ENCODE measurements at places on chromosomes 7 and 10. TPM values are rescaled to one million over a fixed set of nuclear protein-coding genes. Genes with fewer than 3 reads are reported as not detected.

The PTF1A gene
- not detected for total RNA-seq

The BICC1 gene
- not detected for total RNA-seq

The DNA2 gene
- 40.3 TPM for total RNA-seq

The MMRN2 gene
- 0.05 TPM for total RNA-seq

The SMKR1 gene
- 4.0 TPM for total RNA-seq

The TMEM178B gene
- 1.0 TPM for total RNA-seq

The WNT8B gene
- 0.22 TPM for total RNA-seq

The ARHGAP22 gene
- not detected for total RNA-seq

DNA sequence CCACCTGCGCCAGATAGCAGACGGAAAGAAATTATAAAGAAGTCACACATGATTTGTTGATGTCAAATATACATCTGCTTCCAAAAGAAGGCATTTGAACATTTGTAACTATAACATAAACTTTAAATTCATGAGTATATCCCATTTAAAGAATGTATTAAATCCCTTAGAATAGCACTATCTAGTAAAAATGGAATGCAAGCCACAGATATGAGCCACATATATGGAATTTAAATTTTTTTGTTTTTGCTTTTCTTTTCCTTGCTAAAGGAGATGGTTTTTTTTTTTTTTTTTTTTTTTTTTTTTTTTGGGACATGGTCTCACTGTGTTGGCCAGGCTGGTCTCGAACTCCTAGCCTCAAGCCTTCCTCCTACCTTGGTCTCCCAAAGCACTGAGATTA is 730.8 kb downstream of the PHTF2 start:
- no peak for DNase-seq

DNA sequence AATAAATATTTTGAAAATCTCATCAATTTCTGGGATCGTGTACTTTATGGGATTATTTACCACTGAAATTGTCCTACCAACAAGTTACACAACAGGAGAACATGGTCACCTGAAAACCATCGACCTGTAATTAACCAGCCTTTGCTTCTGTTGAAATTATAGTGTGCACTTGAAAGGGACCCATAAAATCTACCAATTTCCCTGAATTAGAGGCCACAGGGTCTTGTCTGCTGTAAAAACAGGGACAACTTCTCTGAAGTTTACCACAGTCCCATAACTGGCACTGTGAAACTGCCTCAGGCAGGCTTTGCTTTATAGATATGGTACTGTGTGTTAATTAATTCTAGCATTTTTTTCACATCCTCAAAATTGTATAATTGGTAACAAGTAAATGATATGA is 37.7 kb downstream of the RAB19 start:
- no peak for DNase-seq

DNA sequence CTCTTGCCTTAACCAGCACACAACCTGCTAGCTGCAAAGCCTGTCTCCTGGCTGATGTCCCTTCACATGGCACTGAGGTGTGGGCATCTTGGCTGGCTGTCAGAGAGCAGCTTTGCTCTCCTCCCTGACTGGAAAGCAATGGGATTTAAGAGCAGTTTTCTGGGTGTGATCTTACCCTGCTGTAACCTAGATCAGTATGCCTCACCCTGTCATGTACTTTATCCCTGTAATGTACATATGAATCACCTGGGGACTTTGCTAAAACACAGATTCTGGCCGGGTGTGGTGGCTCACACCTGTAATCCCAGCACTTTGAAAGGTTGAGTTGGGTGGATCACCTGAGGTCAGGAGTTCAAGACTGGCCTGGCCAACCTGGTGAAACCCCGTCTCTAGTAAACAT is 209.9 kb downstream of the FRMD4A start:
- no peak for DNase-seq

- DNase-seq, result no peak
Measured at GRCh38 chr7:128781126-128781525, 5.5 kb upstream of the OPN1SW start.

GRCh38 chr7:158574308-158575036 is 13.2 kb downstream of the PTPRN2 start:
- DNase-seq, result no peak

DNA sequence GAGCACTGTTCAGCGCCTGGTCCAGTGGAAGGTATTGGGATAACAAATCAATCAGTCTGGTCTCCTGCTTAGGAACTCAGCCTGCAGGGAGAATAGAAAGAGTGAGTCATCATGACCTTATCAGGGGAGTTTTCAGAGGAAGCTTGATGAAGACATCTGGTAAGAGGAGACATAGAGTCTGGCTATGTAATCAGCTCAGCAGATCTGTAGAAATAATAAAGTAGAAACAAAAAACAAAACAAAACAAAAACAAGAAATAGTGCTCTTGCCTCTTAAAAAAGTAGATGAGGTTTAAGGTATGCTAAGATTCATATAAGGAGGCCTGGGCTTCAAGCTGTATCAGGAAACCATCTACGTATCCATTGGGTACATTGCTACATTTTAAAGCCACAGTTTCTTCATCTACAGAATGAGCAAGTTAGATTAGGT is 14.4 kb downstream of the TAS2R41 start:
- no peak for DNase-seq

GRCh38 chr7:70131817-70132216 is 533.5 kb downstream of the AUTS2 start:
- DNase-seq, result no peak

DNA sequence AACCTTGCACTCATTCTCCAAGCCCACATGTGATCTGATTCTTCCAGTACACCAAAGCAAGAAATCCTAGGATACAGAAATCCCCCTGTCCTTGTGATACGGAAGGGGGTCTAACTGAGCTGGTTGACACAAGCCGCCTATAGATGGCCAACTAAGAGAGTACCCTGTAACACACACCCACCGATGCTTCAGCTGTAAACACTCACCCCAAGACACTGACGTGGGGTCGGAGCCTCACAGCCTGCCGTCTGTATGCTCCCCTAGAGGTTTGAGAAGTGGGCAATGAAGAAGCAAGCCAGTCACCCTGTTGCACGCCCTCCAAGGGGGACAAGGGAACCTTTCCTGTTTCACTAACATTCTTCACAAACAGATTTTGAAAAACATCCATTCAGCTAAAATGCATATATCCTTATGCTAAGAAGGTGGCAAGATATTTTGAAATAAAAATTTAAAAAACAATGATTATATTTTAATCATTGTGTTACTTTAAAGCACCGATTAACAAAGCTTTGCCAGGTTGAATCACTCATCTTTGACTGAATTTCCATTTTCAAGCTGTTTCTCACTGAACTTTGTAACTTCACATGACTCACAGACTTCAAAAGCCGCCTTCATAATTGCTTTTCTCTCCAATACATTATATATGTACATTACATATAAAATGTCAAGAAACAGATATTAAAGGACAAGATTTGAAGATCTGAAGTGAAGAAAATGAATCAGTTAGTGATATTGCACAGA is 329.3 kb downstream of the ARL4A start:
- no peak for DNase-seq

DNA sequence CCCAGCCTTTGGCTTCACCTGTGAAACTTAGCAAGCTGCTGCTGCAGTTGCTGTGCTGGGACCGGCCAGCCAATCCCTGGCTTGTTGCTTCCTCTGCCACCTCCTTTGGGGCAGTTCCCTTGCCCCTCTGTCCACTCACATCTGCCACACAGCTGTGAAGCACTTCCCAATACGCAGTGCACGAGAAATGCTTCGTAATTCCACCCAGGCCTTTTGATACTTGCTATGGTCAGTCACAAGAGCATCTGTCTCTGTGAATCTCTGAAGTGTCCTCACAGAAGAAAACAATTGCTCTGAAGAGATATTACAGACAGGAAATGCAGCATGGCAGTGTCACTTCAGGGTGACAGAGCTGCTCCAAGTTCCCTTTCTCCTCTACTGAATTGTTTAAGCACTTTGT is 208.5 kb downstream of the PTEN start:
- DNase-seq, result no peak

GRCh38 chr7:125661-126060 is 66.7 kb upstream of the FAM20C start:
- no peak for DNase-seq

GRCh38 chr10:91340613-91341362 is 69.4 kb upstream of the HECTD2 start:
- no peak for DNase-seq

DNA sequence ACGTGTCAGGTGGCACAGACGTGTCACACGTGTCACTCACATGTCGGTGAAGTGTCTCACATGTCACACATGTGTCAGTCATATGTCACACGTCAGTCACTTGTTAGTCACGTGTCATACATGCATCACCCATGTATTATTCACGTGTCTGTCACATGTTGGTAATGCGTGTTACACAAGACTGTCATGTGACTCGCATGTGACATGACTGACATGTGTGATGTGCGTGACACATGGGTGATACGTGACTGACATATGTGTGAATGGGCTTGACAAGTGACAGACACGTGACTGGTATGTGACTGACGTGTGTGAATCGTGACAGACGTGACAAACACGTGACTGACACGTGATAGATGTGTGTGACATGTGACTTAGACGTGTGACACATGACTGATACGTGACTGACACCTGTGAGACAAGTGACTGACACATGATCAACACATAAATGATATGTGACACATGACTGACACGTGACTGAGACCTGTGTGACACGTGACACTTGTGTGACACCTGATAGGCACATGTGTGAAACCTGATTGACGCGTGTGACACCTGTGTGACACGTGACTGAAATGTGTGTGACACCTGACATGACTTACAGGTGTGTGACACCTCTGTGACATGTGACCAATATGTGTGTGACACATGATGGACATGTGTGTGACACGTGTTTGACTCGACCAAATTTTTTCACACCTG is 56.1 kb downstream of the ZNF92 start:
- DNase-seq, result no peak

GRCh38 chr7:148919859-148920258 is 35.8 kb upstream of the EZH2 start:
- DNase-seq, result no peak

DNA sequence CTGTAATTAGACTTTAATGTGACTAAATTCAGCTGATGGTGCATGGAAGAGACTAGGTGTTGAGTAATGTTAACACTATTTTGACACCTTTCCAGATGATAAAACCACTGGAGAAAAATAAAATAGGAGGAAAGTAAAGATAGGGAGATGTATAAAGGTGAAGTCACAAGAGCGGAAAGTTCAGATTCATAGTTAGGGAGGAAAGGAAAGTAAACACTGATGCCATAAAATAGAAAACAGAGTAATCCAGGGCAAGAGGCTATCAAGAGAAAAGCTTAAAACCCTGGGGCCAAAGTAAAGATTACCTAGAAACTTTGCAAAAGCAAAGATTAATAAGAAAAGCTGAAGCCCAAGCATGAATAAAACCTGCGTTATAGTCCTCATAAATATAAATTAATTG is 62.8 kb downstream of the RAB11FIP2 start:
- no peak for DNase-seq

- DNase-seq, result no peak
Measured at GRCh38 chr7:49618028-49618427, 155.4 kb upstream of the VWC2 start.

GRCh38 chr10:106960812-106961211 is 203.7 kb downstream of the SORCS1 start:
- no peak for DNase-seq

DNA sequence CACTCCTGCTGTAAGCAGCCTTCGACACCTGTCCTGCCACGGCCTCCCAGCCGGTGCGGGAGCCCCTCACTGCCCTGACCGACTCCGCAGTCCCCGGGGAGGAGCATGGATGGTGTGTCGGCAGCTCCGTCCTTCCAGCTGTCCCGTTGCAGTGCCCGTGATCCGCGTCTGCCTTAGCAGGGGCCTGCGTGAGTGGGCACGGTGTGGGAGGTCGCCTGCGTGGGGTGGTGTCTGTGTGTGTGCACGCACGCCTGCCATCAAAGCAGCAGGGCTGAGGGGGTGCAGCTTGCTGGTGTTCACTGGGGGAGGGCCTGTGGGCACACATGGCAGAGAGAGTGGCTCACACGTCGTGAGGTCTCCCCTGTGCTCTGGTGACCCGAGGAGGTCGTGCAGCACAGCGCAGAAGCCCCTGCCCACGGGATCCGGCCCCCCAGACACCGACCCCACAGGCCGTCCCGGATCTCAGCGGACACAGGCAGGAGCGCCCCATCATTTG is 10.3 kb downstream of the MAFK start:
- no peak for DNase-seq

- no peak for DNase-seq
Measured at GRCh38 chr7:15839416-15840100, 153.1 kb upstream of the MEOX2 start.

DNA sequence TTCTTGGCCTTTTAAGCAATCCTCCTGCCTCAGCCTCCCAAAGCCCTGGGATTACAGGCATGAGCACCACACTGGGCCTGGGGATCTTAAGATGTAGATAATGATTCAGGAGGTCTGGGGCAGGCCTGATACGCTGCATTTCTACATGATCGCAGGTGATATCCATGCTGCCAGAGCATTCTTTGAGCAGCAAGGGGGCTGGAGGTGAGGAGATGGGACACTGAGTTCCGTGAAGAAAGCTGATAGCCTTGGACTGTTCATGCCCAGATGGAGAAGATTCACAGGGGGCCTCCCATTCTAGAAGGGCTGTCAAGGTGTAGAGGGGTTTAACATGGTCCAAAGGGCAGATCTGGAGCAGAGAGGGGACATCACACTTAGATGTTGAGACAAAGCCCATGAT is 480.3 kb downstream of the RPS24 start:
- no peak for DNase-seq

DNA sequence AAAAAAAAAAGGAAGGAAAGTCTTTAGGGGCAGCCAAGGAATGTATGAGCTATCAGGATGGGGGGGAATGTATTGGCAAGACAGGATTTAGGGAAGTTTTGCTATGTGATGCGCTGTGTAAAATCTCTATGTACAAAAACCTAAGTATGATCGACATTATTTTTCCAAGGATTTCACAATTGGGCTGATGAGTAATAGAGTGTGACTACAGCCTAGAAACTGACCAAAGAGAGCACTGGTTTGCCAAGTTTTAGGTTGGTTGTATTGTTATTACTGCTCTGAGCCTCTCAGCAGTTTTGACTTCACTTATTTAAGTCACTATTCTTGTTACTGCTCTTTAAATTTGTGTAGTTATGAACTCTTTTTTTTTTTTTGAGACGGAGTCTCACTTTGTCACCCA is 107.3 kb downstream of the NRCAM start:
- no peak for DNase-seq

DNA sequence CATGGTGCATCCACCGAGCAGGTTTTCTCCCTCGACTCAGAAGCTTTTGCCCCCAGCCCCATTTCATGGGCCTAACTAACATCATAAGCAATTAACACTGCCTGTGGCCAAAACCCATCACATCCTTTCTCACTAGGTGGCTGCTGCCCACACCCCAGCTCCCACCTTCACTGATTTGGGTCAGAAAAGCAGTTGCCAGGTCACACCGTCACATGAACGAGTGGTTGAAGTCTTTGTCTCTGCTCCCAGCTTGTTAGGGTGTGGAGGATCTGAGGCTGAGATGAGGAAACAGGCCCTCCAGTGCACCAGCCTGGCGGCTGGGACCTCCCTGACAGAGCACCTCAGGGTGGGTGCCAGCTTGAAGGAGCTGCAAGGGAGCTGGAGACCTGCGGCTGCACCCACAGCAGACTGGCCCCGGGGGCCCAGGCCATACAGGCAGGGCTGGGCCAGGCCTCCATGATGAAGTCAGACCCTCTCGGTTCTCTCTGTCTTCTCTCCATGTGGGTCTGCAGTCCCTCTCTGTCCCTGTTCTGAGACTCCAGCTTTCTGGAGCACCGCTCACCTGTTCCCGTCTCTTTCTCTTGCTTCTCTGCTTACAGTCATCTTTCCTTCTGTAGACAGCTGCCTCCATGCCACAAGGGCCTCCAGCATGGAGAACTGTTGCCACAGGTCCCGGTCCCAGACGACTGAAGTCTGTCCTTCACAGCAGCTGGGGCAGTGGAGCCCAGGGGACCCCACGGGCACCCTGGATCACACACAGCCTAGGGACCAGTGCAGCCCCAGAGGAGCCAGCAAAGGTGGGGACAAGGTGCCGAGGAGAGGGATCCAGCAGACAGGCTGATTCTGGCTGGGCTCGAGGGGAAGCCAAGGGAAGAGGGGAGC is 13.8 kb upstream of the INPP5A start:
- DNase-seq, result no peak

All from activated T-cell treated with anti-CD3 and anti-CD28 coated beads, Interleukin-2, amount 50 U/mL, for 72 hours (primary cell).